Bronchial smooth muscle cell (primary cell): ENCODE measurements at places on chromosomes 7 and 10. TPM values are rescaled to one million over a fixed set of nuclear protein-coding genes. Genes with fewer than 3 reads are reported as not detected.

Gene PDZD7
- 1.8 and 2.0 TPM in 2 replicates for total RNA-seq

Gene SMKR1
- total RNA-seq = not detected in 2 replicates

Gene PTER
- 4.6 and 8.9 TPM in 2 replicates for total RNA-seq

Gene SLC29A3
- 0.63 and 1.4 TPM in 2 replicates for total RNA-seq

Gene DPCD
- 52.8 and 67.7 TPM in 2 replicates for total RNA-seq

Gene ZNF655
- total RNA-seq = 38.6 and 43.2 TPM in 2 replicates

Gene GIMAP8
- total RNA-seq = under 0.01 TPM in 1 of 2 replicates, not detected in the other

Gene HTR7
- total RNA-seq = 2.9 and 3.3 TPM in 2 replicates

Gene C7orf25
- 4.3 and 6.6 TPM in 2 replicates for total RNA-seq

Gene TBATA
- total RNA-seq = not detected in 2 replicates

Gene TSPAN12
- total RNA-seq = 2.0 and 3.9 TPM in 2 replicates

Gene INA
- under 0.01 and 0.47 TPM in 2 replicates for total RNA-seq

Gene DKK1
- 11.0 and 18.4 TPM in 2 replicates for total RNA-seq

Gene GRID2IP
- under 0.01 TPM in 1 of 2 replicates, not detected in the other for total RNA-seq

Gene FGFR2
- under 0.01 and 0.09 TPM in 2 replicates for total RNA-seq

Gene RASA4B
- 3.2 and 4.6 TPM in 2 replicates for total RNA-seq

Gene MPP7
- under 0.01 and 0.26 TPM in 2 replicates for total RNA-seq

Gene MMD2
- not detected in 2 replicates for total RNA-seq

Gene FAM25C
- total RNA-seq = not detected in 2 replicates

Gene SPDYE8
- total RNA-seq = not detected in 2 replicates

Gene DDX56
- 33.9 and 35.5 TPM in 2 replicates for total RNA-seq

Gene TEX36
- 0.16 TPM in 1 of 2 replicates, not detected in the other for total RNA-seq

Gene C10orf143
- total RNA-seq = 1.0 and 1.1 TPM in 2 replicates

Gene CYP26A1
- not detected in 2 replicates for total RNA-seq

Gene PNLIPRP2
- total RNA-seq = not detected in 2 replicates

Gene DOCK1
- 97.9 and 121 TPM in 2 replicates for total RNA-seq

Gene CALML3
- total RNA-seq = not detected in 2 replicates

Gene FLNC
- total RNA-seq = 166 and 209 TPM in 2 replicates

Gene APBB1IP
- total RNA-seq = 1.0 and 1.6 TPM in 2 replicates

Gene ZNF316
- total RNA-seq = 11.0 and 11.6 TPM in 2 replicates

Gene PVRIG
- not detected in 2 replicates for total RNA-seq

Gene IFIT3
- 19.0 and 19.7 TPM in 2 replicates for total RNA-seq

Gene ELN
- total RNA-seq = 6.5 and 19.7 TPM in 2 replicates

Gene PRSS1
- not detected in 2 replicates for total RNA-seq

Gene CPA2
- under 0.01 TPM in 1 of 2 replicates, not detected in the other for total RNA-seq

Gene ASAH2
- total RNA-seq = 0.26 and 0.32 TPM in 2 replicates

Gene GIMAP5
- total RNA-seq = not detected in 2 replicates

Gene C7orf57
- total RNA-seq = not detected in 2 replicates

Gene DMBT1
- under 0.01 TPM in 2 replicates for total RNA-seq
